ENCODE measurements at places on chromosomes 11 and 22. TPM values are rescaled to one million over a fixed set of nuclear protein-coding genes. Genes with fewer than 3 reads are reported as not detected.

DNA sequence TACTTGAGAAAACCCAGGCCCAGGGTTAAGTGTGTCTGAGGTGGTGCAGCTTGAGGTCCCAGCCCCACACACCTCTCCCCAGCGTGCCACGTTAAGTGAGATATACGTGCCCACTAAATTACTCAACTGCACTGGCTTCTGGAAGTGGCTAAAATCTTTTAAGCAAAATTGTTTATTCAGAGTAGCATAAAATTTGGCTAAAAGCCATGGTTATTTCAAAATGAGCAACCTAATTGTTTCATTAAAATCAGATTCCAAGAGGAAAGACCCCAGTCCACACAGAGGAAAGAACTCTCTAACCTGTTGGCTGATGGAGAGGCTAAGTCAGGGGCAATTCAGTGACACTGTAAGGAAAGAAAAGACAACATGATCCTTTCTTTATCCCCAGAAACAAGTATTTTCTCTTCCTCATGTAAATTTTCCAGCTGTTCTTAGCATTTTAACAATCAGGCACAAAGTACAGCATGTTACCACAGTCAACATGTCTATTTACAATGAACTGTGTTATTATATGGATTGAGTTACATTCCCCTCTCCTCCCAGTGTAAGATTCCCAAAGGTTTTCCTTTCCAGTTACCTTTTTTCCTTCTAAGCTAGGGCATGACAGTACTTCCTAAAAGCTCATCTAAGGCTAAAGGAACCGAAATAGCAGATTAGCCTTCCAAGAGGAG lies 26.6 kb downstream of the NUP50 start:
- H3K36me3 ChIP-seq, result peaks cover 17% of the 10 kb centered on the region
- peaks cover 5% of the 10 kb centered on the region for H3K4me1 ChIP-seq
- DNase-seq, result no peak
- no peak overlapping the region for H3K4me3 ChIP-seq

DNA sequence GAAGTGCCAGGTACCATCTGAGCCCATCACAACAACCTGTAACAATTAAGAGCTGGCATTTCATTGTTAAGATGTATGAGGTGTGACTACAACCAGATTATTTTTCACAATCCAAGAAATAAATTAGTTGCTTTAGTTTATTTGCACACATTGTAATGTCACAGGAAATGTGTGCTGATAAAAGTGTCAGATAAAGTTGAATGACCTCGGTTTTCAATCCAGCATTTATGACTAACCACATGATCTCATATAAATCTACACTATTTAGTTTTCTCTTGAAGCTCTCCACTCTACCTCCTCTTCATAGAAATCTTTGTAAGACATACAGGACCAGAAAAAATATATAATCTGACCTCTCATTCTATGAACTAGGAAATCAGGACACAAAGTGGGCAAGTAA lies 166.2 kb downstream of the PGR start:
- no peak for DNase-seq
- H3K36me3 ChIP-seq, result no peaks in the 10 kb centered on the region
- no peak overlapping the region for H3K4me3 ChIP-seq
- H3K27ac ChIP-seq, result no peak overlapping the region
- H3K27me3 ChIP-seq, result no peaks in the 10 kb centered on the region
- H3K4me1 ChIP-seq, result no peaks in the 10 kb centered on the region

GRCh38 chr22:29334696-29335344 lies 19.3 kb upstream of the RASL10A start:
- no peak for DNase-seq
- no peaks in the 10 kb centered on the region for H3K27me3 ChIP-seq
- no peak overlapping the region for H3K27ac ChIP-seq
- no peak overlapping the region for H3K4me3 ChIP-seq
- H3K36me3 ChIP-seq, result peaks cover 11% of the 10 kb centered on the region
- no peaks in the 10 kb centered on the region for H3K4me1 ChIP-seq

DNA sequence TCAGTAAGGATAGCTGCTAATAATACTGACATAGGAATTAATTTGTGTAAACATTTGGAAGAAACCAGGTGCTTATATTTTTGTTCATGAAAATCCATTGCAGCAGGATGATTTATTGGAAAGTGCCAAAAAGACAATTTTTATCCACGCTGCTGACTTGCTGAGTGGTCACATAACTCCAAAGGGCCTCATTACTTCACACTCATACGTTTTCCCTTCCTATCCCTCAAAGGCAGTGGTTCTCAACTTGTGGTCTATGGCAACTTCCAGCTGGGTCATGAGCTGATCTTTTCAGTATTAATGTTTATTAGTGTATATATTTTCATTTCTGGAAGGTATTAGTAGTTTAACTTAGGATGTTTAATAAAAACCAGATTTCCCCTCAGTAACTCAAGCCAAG lies 178.1 kb downstream of the UVRAG start:
- DNase-seq, result no peak
- H3K27ac ChIP-seq, result no peak overlapping the region
- H3K27me3 ChIP-seq, result no peaks in the 10 kb centered on the region
- no peak overlapping the region for H3K4me3 ChIP-seq
- peaks cover 8% of the 10 kb centered on the region for H3K4me1 ChIP-seq
- peaks cover 29% of the 10 kb centered on the region for H3K36me3 ChIP-seq

DNA sequence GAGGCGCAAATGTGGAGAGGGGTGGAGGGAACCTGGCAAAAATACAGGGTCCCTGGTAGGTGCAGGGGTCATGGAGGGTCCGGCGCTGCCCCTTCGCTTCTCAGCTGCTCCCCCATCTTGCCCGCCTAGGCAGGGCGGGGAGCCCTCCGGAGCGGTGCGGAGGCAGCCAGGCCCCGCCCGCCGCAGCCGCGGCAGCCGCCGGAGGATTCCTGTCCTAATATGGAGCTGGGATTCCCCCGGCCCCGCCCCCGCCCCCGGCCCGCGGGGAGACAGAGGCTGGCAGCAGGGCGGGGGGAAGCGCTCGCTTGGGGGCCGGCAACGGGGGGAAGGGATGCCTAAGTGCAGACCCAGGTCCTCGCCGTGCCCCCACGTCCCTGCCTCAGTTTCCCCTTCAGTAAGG lies 1.0 kb upstream of the NPAS4 start:
- H3K36me3 ChIP-seq, result no peaks in the 10 kb centered on the region
- H3K4me1 ChIP-seq, result peaks cover 12% of the 10 kb centered on the region
- DNase-seq, result no peak
- H3K4me3 ChIP-seq, result no peak overlapping the region

DNA sequence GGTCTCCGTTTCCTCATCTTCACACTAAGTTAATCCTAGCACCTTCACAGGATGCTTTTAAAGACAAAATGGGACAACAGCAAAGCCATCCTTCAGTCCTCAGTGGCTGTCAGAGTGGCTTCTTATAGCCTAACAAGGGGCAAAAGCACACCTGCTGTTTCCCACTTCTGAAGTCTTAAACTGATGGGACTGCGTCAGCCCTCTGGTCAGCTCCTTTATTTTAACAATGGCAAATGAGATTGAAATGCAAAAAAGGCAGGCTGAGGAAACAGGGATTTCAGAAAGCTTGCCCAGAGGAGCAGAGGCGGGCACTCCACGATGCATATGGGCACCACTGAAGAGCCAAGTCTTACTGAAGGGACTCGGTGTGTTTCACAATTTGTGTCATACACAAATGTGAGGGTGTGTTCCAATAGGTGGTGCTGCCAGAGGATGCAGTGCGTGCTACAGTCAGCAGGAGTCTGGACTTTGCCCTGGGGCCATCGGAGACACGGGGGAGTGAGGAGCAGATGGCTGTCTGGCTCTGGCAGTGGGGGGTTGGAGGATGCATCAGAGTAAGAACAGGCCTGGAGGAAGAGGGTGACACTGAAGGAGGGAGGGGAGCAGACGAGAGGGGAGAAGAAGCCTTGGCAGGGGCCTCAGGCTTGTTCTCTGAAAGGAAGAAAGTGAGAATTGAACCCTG lies 47.3 kb downstream of the TENM4 start:
- DNase-seq, result no peak
- H3K27me3 ChIP-seq, result no peaks in the 10 kb centered on the region
- no peaks in the 10 kb centered on the region for H3K4me1 ChIP-seq
- H3K36me3 ChIP-seq, result no peaks in the 10 kb centered on the region
- H3K27ac ChIP-seq, result no peak overlapping the region

- H3K4me1 ChIP-seq, result peaks cover 7% of the 10 kb centered on the region
- H3K36me3 ChIP-seq, result peaks cover 2% of the 10 kb centered on the region
- H3K27ac ChIP-seq, result no peak overlapping the region
- H3K27me3 ChIP-seq, result peaks cover 24% of the 10 kb centered on the region
- DNase-seq, result no peak
These were observed 1.3 kb upstream of the CLDN25 start for GRCh38 chr11:113778111-113778910.

GRCh38 chr11:2118677-2119076 lies 20.5 kb downstream of the IGF2 start:
- H3K4me3 ChIP-seq, result no peak overlapping the region
- H3K27ac ChIP-seq, result no peak overlapping the region
- no peaks in the 10 kb centered on the region for H3K36me3 ChIP-seq
- DNase-seq, result no peak
- no peaks in the 10 kb centered on the region for H3K4me1 ChIP-seq

GRCh38 chr22:50000587-50001387 lies 11.8 kb downstream of the IL17REL start:
- peaks cover 2% of the 10 kb centered on the region for H3K27me3 ChIP-seq
- H3K4me3 ChIP-seq, result no peak overlapping the region
- H3K36me3 ChIP-seq, result no peaks in the 10 kb centered on the region
- peaks cover 5% of the 10 kb centered on the region for H3K4me1 ChIP-seq

GRCh38 chr11:30585892-30586250 lies 282 bp downstream of the MPPED2 start:
- H3K27ac ChIP-seq, result no peak overlapping the region
- H3K27me3 ChIP-seq, result peaks cover 65% of the 10 kb centered on the region
- H3K4me1 ChIP-seq, result peaks cover 4% of the 10 kb centered on the region
- H3K4me3 ChIP-seq, result peak overlapping the region; percentile 69
- H3K36me3 ChIP-seq, result no peaks in the 10 kb centered on the region

GRCh38 chr22:49632199-49633009 lies 195.3 kb downstream of the BRD1 start:
- H3K27ac ChIP-seq, result no peak overlapping the region
- no peaks in the 10 kb centered on the region for H3K27me3 ChIP-seq
- peaks cover 1% of the 10 kb centered on the region for H3K4me1 ChIP-seq

DNA sequence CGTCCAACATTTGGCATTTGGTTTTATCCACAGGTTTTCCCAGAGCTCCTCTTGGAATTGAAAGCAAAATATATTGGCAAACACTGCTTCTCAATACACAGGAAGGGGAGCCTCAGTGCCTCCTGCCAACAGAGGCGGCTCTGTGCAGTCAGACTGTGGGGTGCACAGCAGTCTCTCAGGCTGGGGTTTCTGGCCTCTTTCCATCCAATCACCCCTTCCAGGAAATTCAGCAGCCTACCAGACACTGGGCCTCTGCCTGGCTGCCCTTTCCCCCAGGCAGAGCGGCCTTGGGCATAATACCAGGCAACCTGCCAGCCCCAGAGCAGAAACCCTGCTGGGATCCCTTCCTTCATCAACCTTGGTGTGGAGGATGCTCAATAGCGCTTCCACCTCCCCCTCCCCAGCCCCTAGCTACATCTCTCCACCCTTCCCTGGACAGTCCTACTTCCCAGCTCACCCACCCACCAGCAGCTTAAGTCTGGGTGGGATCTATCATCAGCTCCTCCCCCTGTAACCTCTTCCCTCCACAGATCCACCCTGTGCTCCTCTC lies 17.8 kb upstream of the RAPSN start:
- H3K4me1 ChIP-seq, result peaks cover 1% of the 10 kb centered on the region
- H3K4me3 ChIP-seq, result no peak overlapping the region
- no peak for DNase-seq
- H3K27me3 ChIP-seq, result no peaks in the 10 kb centered on the region

GRCh38 chr11:116929414-116930090 lies 92.1 kb upstream of the APOA1 start:
- H3K27me3 ChIP-seq, result no peaks in the 10 kb centered on the region
- peak overlapping the region; percentile 83 for H3K27ac ChIP-seq
- H3K36me3 ChIP-seq, result peaks cover 19% of the 10 kb centered on the region
- peak overlapping the region; percentile 82 for H3K4me3 ChIP-seq

- DNase-seq, result no peak
- no peaks in the 10 kb centered on the region for H3K36me3 ChIP-seq
- H3K4me3 ChIP-seq, result no peak overlapping the region
- H3K4me1 ChIP-seq, result no peaks in the 10 kb centered on the region
- no peak overlapping the region for H3K27ac ChIP-seq
These were observed 2.1 kb upstream of the MOB2 start for GRCh38 chr11:1488575-1489180.

DNA sequence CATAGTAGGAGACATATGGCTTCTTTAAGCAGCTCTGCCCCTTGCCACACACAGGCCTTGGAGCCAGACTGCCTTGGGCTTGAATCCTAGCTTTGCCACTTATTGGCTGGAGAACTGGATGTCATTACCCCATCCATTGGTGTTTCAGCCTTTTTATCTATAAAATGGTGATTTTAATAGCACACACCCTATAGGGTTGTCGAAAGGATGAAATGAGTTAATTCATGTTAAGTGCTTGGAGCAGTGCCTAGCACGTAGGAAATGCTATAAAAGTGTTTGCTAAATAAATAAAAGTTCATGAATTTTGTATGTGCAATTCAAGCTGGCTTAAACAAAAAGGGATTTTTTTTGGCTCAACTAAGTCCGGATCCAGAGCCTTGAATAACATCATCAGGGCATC lies 120.7 kb downstream of the TIMP3 start:
- H3K27ac ChIP-seq, result no peak overlapping the region
- peaks cover 2% of the 10 kb centered on the region for H3K27me3 ChIP-seq
- DNase-seq, result no peak
- H3K4me3 ChIP-seq, result no peak overlapping the region

DNA sequence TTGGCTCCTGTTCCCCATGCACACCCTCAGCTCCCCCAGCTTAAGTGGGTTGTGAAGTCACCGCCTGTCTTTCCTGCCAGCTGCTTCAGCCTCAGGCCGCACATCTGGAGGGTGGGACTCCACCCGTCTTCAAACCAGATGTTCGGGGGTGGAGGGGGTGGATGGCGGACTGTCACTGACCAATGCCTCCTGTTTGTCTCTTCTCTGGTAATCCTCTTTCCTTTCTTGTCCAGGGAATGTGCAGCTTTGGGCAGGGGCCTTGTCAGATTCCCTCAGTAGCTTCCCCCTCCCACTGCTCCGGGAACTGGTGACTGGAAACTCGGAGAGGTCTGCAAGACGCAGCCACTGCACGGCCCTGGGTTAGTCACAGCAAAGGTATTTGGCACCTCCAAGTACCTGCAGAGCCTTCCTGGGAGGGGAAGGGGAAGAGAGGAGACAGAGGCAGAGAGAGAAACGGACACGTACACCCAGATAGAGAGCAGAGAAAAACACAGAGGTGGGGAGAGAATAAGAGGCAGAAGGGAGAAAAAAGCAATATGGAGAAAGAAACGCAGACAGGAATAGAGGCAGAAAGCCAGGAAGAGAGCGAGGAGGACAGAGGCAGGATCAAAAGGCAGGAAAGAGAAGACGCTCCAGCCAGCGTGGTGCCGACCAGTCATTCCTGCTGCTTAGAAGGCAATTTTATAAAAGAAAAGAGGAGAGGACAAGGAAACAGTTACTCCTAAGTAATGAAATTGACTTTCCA lies 56.1 kb upstream of the TIMP3 start:
- no peak overlapping the region for H3K27ac ChIP-seq
- no peaks in the 10 kb centered on the region for H3K36me3 ChIP-seq
- no peak for DNase-seq
- H3K4me1 ChIP-seq, result peaks cover 7% of the 10 kb centered on the region
- no peak overlapping the region for H3K4me3 ChIP-seq

Gene OR52I2
- not detected for total RNA-seq

Gene CFAP300
- total RNA-seq, result not detected

Gene P2RX6
- total RNA-seq, result 0.82 TPM

Gene MYOD1
- not detected for total RNA-seq

Gene CDC42BPG
- total RNA-seq, result 3.5 TPM

Gene SLC22A8
- not detected for total RNA-seq

Gene SCUBE2
- total RNA-seq, result not detected
